ENCODE measurements at places on chromosomes 3 and 15.

DNA sequence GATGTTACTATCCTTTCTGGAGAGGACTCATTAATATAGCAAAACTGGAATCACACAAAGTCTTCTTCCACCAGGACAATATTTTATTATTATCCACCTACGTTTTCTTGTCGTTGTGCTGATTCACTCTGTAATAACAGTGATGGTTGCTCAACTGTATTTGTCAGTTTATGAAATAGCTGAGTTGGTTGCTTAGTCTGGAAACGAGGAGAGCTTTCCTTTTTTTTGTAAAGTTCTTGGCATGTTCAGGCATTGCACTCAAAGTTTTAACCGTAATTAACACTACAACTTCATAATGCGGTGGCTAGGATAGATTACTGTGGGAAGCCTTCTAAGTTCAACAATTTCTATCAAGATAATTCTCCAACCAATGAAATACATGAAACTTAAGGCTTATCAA, 131.2 kb downstream of the RAP2B start:
- no peak overlapping the region for H3K4me3 ChIP-seq
- no peaks in the 10 kb centered on the region for H3K27me3 ChIP-seq
- H3K36me3 ChIP-seq, result no peaks in the 10 kb centered on the region
- peak; percentile 73 for DNase-seq

GRCh38 chr15:85854345-85855097, 59.8 kb upstream of the KLHL25 start:
- no peak overlapping the region for H3K4me3 ChIP-seq
- H3K27me3 ChIP-seq, result peaks cover 38% of the 10 kb centered on the region
- DNase-seq, result peak; percentile 66
- no peaks in the 10 kb centered on the region for H3K36me3 ChIP-seq
- H3K4me1 ChIP-seq, result no peaks in the 10 kb centered on the region

- no peaks in the 10 kb centered on the region for H3K27me3 ChIP-seq
- no peak overlapping the region for H3K27ac ChIP-seq
- no peak for DNase-seq
- H3K4me1 ChIP-seq, result peaks cover 37% of the 10 kb centered on the region
- no peak overlapping the region for H3K4me3 ChIP-seq
- no peaks in the 10 kb centered on the region for H3K36me3 ChIP-seq
These were observed 316.6 kb upstream of the TGFBR2 start for GRCh38 chr3:30289766-30290165.

- H3K4me3 ChIP-seq, result no peak overlapping the region
- no peak for DNase-seq
- no peaks in the 10 kb centered on the region for H3K36me3 ChIP-seq
- H3K4me1 ChIP-seq, result no peaks in the 10 kb centered on the region
- H3K27ac ChIP-seq, result no peak overlapping the region
These were observed 550.5 kb upstream of the AGTR1 start for GRCh38 chr3:148146947-148147826.

- peaks cover 12% of the 10 kb centered on the region for H3K27me3 ChIP-seq
- H3K36me3 ChIP-seq, result no peaks in the 10 kb centered on the region
- peaks cover 6% of the 10 kb centered on the region for H3K4me1 ChIP-seq
- H3K27ac ChIP-seq, result no peak overlapping the region
These were observed 46.0 kb downstream of the ALDH1L1 start for GRCh38 chr3:126134219-126134975.

Measured in left lung (tissue), 14 donors.